ENCODE measurements at places on chromosomes 2 and 18. TPM values are rescaled to one million over a fixed set of nuclear protein-coding genes. Genes with fewer than 3 reads are reported as not detected.

The CHRNA1 gene
- not detected for total RNA-seq

The HOXD13 gene
- not detected for total RNA-seq

The CFAP221 gene
- not detected for total RNA-seq

The CFAP53 gene
- 0.23 TPM for total RNA-seq

The C2orf78 gene
- total RNA-seq = not detected

The CDK15 gene
- 4.8 TPM for total RNA-seq

The LCT gene
- total RNA-seq = not detected

The KCNG3 gene
- total RNA-seq = 4.3 TPM

The MALL gene
- 159 TPM for total RNA-seq

The ASAP2 gene
- 107 TPM for total RNA-seq

The IL1RL2 gene
- total RNA-seq = not detected

The MAIP1 gene
- 20.9 TPM for total RNA-seq

The B3GNT7 gene
- total RNA-seq = 83.3 TPM

Measured in Panc1 (cell line).